AG04449 (cell line): ENCODE measurements at places on chromosomes 2 and 18.

GRCh38 chr2:217316743-217317142, 456.9 kb upstream of the TNP1 start:
- no peak for DNase-seq

DNA sequence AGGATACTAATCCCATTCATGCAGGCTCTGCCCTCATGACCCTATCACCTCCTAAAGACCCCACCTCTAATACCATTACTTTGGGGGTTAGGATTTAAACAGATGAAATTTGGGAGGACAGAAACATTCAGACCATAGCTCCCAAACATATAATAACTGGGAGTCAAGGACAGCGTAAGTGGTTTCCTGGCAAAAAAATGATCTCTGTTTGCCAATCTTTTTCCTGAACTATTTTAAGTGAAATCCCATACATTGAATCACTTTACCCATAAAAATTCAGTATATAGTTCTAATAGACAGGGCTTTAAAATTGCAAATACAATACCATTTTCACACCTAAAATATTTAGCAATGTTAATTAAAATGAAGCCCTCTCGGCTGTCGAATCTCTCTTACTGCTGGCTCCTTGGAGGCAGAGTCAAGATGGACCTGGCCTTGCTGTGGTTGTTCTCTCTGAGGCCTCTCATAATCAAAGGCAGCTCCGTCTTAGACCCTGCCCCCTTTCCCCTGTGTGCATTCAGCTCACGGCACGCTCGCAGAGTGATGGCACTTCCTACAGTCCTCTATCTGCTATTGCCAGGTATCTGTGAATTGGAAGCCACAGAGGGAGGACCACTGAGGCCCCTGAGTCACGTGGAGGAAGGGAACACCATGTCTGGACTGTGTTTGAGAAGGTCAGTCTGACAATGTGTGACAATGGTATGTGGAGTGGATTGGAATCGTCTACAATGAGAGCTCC, 132.3 kb downstream of the UXS1 start:
- DNase-seq = no peak

- DNase-seq = no peak
Measured at GRCh38 chr18:79801641-79802040, 3.9 kb downstream of the KCNG2 start.

- DNase-seq = no peak
Measured at GRCh38 chr2:23530909-23531276, 145.9 kb downstream of the KLHL29 start.

DNA sequence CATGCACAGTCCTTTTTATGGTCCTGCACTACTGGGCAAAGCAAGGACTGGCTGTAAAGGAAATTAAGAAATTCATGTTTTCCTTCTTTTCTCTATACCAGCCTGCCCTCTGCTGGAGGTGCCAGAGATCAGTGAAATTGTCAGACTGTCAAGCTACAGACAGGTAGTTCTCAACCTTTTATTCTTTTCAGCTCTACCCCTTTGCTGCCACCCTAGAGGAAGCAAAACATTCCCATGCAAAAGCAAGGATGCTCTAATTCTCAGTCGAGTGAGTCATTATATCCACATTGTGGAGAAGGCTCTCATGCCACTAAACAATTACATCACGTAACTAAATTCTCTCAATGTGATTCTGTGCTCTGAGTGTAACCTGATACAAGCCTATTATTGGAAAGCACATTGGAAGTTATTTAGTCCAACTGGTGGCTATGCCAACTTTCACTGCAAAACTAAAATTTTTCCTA, 25.0 kb upstream of the RAPGEF4 start:
- peak; percentile 84 for DNase-seq

GRCh38 chr2:173929441-173929840, 35.7 kb downstream of the SP3 start:
- no peak for DNase-seq

DNA sequence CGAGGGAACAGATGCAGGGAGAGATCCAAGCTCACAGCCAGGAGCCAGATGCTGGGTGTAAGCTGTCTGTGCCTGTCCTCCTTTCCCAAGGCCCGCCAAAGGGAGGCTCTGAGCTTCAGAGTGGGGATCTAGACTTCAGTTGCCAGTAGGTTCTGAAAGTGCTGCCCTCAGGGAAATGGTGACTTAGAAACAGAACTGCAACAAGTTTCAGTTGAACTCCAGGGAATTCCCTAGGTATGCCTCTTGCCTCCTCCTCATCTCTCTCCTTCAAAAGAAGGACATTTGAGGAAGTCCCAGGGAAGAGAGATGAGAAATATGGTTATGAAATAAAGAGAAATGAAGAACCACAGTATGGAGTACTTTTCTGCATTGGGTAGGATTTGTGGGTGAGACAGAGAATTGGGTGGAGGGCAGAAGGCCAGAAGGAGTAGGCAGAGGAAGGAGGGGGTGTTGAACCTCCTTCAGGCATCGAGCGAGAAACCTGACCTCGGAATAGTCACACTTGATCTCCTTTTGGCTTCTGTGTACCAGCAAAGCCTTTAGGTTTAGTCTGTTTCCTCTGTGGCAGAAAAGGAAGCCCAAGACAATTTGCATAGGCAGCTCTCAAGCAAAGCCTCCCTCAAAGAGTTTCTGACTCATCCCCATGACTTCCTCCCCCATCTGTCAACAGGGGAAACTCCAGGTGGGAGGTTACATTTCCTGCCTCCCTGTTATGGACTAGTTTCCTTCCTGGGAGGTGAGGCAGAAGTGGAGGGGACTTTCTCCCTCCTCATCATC, 45.7 kb downstream of the QPCT start:
- no peak for DNase-seq

- DNase-seq = no peak
Measured at GRCh38 chr2:166984188-166984587, 95.9 kb downstream of the XIRP2 start.

- DNase-seq = peak; percentile 68
Measured at GRCh38 chr2:32627814-32628579, at the start of gene TTC27. TSS of gene TTC27 (plus strand) at chr2:32628050. CDS start at chr2:32628293, 243 bp downstream.

DNA sequence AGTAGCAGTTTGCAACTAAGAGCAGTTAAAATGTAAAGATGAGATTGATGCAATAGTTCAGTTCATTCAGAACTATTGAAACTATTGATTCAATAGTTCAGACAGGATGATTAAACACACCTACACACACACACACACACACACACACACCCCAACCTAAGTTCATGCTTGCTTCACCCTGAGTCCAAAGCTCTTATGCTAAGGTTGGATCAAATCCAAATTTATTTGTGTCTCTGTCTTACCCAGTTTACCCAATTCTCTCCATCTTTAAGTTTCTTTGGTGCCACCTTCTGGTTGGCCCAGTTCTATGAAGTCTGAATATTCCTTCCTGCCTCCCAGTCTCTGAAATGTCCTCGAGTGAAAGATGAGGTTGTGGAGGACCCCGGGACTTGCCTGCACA, 5.1 kb downstream of the SERPINB8 start:
- no peak for DNase-seq

DNA sequence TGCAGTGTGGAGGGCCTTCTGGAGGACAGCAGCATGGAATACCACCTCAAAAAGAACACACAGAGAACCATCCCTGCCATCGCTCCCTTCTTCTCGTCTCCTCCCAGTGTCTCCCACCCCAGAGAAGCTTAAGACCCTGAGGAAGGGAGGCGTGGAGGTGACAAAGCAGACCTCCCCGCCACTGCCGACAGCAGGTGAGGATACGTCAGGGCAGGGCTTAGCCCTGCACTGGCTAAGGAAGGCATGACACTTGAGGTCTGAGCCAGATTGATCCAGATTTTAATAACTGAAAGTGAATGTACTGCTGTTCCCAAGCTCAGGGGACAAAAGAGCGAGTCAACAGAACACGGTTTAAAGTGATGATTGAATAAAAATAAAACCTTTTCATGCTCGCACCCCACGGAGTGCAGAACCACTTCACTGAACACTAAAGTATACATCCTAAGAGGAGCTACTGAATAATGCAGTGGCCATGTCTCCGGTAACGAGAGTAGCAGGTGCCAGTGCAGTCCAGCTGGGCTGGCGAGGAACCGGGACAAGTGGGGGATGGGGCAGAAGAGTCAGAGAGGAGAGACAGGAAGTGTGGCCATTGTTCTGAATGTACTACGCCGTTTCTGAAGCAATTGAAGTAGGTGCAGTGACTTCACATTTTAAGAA, 391.0 kb downstream of the CDH2 start:
- no peak for DNase-seq

DNA sequence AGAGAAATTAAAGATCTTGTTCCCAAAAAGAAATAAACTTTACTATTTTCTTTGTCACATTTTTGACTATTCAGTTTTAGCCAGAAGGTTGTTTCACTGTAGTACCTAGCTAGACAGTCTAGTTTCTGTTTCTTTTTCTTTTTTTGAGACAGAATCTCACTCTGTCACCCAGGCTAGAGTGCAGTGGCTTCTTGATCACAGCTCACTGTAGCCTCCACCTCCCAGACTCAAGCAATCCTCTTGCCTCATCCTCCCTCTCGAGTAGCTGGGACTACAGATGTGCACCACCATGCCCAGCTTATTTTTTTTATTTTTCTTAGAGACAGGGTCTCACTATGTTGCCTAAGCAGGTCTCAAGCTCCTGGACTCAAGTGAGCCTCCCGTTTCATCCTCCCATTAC, 2.2 kb downstream of the RBM45 start:
- no peak for DNase-seq

GRCh38 chr2:76711490-76711889, 810.7 kb downstream of the LRRTM4 start:
- no peak for DNase-seq

DNA sequence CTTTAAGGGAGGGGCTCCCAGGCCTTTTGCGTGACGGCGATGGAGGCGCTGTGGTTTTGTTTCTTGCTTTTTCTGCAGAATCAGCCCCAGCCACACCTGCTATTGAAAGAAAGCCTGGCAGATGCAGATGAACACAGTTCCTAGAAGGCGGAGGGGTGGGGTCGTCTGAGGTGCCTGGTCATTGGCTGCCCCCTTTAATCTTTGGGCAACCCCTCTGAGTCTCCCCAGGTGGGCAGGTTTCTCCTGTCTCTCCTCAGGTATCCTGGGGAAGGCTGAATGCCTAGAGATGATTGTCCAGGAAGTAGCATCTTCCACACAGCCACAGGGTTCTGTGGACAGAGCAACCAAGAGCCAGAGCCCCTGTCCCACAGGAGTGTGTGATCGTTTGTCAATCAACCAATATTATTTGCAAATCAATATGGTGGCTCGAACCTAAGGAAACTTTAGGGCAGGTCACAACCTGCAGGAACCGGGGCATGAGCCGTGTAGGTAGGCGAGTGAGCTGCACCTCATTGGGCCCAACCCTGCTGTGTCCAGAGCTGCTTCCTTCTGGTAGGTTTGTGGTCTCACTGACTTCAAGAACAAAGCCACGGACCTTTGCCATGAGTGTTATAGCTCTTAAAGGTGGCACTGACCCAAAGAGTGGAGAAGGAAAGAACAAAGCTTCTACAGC, 104.3 kb downstream of the NDUFA10 start:
- DNase-seq = no peak

DNA sequence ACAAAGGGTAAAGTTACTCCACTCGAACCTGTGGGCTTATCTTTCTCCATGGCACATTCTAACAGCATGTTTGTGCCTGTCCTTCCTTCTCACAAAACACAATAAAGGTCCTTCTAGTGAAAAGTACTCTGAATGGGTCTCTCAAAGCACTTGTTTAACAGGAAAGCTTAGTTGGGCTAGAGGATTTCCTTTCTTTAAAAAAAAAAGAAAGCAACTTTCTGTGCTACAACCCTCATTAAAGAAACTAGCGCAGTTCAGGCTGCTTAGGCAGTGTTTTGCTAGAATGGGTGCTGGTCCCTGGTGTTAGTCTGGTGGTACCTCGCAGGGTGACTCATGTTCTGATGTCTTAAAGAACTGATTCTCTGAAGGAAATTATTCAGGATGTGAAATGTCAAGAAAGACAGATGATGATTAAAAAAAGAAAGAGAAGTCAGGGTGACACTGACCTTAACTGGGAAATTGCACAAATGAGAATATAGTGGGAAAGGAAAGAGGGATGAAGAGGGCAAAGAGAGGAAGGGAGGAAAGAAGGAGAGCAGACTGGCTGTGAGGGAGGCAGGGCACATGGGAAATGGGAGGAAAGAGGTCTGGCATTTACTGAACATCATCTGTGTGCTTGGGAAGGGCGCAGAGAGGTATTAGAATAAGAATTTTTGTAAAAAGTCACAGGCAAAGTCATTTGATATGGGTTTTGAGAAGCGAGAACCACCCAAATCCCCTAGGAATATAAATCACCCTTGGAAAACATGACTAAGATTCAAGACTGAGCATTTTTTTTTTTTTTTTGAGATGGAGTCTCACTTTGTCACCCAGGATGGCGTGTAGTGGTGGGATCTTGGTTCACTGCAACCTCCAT, 74.9 kb downstream of the ATP8B1 start:
- no peak for DNase-seq

DNA sequence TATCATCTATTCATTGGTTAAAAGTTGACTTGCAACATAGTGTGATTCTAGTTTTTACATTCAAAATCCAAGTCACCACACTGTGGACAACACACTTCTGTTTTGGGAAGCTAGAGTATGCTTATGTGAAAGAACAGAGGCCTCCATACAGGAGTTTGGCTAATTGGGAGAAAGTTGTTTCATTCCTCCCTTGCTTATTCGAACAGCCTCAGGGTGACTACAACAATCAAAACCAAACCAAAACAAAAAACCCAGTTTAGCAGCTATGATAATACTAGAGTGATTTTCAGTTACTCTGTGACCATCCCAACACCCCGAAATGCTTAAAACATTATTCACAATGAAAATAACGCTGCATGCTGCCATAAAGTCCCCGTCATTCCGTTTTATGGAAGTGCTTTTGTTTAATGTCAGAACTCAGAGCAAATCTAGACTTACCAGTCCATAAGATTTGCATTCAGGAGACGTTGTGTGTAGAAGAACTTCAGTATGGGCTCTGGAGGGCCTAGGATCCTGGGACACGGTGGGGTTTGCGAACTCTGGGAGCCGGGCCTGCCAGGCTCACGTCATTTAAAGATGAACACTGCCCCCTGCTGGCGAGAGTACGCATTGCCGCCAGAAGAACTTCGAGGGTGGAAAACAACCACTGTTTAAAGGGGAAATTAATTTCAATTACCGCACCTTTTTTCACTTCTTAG, 111.4 kb downstream of the FTCDNL1 start:
- no peak for DNase-seq

DNA sequence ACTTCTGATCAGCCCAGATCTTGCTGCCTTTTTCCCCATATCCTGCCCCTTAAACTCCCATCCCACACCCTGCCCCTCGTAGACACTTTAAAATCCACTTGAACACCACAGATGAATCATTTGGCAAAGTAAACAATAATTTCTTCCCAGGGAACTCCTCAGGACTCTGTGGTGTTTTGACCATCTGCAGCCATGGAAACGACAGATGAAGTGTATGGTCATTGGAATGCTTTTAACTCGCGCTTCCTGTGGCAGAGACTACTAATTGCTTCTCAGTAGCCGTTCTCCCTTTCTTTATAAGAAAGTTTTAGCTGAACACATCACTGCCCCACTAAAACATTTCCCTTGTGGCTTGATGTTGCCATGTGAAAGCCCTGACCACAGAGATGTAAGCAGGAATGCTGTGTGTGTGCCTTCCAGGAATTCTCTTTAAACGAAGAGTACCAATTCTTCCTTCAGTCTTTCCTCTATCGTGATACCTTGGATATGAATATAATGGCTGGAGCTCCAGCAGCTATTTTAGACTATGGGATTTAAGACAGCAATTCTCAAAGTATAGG, 92.7 kb upstream of the PARD3B start:
- peak; percentile 98 for DNase-seq
